ENCODE measurements at places on chromosomes 6 and 20.

GRCh38 chr20:57450931-57451330, 59.7 kb downstream of the RBM38 start:
- DNase-seq, result no peak

GRCh38 chr6:138415125-138415524, 11.1 kb downstream of the HEBP2 start:
- DNase-seq, result no peak

DNA sequence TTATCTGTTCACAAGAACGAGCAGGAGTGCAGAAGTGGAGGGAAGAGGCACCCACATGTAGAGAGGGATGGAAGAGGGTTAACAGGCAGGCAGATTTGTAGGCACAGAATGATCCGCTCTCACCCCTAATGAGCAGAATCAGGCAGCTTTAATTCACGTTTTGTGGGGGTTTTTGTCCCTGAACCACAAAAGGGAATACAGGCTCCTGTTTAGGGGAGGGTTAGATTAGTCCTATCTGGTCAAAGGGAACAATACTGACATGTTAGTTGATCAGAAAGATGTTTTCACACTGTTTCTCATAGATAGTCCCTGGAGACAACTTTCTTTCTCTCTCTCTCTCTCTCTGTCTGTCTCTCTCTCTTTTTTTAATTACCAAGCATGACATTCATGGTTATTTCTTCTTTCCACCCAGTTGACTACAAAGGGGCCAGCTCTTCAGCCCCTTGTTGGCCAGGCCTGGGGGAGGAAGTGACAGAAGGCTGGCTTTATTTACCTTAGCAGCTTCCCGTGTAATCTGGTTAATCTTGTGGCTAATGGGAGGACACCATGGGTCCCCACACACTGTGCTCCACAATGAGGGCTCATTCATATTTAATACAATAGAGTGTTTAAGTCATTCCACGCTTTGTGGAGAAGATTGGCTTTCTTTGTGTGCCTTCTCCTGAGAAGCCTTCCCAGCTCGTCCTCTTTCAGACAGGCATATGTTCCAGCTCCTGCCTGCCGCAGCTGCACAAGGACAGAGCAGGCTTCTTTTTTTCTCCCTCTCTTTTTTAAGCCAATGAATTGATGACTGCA, 958.8 kb downstream of the TFAP2A start:
- peak; percentile 13 for DNase-seq

- no peak for DNase-seq
Measured at GRCh38 chr20:4710106-4710475, 11.6 kb upstream of the PRND start.

DNA sequence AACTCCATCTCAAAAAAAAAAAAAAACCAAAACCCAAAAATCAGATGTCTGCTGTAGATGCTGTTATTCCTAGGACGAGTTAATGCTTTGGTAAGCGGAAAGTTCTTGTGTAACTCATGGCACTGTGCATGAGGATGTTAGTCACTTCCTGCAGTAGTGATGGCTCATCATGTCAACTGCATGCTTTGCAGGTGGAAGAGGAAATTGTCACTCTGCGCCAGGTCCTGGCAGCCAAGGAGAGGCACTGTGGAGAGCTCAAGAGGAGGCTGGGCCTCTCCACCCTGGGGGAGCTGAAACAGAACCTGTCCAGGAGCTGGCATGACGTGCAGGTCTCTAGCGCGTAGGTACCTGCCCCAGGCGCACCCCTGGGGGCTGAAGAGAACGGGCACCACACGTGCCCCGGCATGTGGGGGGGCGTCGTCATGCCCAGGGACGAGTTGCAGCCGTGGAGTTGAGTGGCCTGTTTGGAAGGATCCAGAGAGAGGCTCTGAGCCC, 8.5 kb downstream of the TPD52L2 start:
- no peak for DNase-seq

DNA sequence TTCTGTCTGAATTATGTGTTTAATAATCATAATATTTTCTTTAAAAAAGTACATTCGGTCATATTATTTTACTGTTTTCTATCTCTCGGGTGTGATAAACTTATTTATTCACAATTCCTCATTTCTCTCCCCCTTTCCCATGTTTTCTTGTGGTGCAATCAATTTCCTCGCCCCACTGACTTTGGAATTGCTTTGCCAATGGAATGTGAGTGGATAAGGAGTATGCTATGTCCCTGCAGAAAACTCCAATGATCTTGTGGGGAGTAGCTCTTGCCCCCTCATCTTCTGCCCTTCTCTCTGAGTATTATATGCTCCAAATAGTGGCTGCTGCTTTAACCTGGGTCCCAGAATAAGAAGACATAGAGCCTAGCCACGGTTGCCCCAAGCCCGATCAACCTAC, 64.1 kb downstream of the HMGN3 start:
- no peak for DNase-seq

DNA sequence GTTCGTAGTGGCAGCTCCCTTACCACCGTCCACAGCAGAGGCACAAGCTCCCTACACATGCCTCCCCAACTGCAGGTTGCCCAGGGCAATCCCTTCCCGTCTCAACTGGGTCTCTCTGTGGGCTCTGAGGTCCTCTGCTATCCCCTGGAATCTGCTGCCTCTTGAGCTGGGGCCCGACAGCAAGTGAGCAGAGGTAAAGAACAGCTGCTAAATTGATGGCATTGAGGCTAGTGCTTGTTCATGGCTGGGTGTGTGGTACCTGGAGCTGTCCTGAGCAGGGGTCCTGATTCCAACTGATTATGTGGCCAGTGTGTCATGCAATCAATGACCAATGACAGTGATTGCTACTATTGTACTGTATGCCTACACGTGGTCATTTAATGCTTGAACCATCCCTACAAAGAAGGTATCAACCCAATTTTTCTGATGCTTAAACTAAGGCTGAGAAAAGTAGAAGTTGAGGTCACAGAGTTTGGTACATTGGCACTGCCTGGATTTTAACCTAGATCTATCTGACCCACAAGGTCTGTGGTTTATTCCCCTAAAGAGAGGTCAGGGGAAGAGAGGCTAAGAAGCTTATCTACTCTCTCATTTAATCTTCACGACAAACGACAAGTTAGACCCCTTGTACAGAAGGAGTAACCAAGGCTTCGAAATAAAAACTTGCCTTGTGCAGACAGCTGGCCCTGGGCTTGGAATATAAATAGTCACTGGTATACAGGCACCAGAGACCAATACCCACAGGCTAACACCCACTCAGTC, 41.1 kb downstream of the HNF4A start:
- DNase-seq, result no peak

- no peak for DNase-seq
Measured at GRCh38 chr20:39850246-39850645, 838.8 kb downstream of the MAFB start.

- DNase-seq, result no peak
Measured at GRCh38 chr6:100426744-100427338, 37.9 kb downstream of the SIM1 start.

- no peak for DNase-seq
Measured at GRCh38 chr6:33077908-33078307, 2.1 kb downstream of the HLA-DPB1 start.

GRCh38 chr20:6008254-6008653, 45.6 kb downstream of the LRRN4 start:
- no peak for DNase-seq

GRCh38 chr6:154411076-154411475, 54.5 kb upstream of the IPCEF1 start:
- DNase-seq, result no peak

DNA sequence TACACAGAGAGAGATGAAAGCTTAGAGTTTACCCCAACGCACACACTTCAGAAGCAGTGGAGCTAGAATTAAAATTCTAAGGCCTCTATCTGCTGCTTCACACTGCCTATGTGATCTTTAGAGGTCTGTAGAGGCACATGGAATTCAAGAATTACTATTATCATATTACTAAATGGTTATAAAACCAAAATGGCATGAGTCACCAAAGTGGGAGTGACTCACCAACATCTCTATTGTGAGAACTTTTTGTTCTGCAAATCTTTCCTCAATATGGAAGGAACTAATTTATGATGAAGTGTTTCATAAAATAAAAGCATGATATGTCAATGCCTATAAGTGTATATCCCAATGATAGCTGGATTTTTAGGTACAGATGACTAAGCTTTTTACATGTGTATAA, 28.5 kb upstream of the TMEM244 start:
- no peak for DNase-seq

DNA sequence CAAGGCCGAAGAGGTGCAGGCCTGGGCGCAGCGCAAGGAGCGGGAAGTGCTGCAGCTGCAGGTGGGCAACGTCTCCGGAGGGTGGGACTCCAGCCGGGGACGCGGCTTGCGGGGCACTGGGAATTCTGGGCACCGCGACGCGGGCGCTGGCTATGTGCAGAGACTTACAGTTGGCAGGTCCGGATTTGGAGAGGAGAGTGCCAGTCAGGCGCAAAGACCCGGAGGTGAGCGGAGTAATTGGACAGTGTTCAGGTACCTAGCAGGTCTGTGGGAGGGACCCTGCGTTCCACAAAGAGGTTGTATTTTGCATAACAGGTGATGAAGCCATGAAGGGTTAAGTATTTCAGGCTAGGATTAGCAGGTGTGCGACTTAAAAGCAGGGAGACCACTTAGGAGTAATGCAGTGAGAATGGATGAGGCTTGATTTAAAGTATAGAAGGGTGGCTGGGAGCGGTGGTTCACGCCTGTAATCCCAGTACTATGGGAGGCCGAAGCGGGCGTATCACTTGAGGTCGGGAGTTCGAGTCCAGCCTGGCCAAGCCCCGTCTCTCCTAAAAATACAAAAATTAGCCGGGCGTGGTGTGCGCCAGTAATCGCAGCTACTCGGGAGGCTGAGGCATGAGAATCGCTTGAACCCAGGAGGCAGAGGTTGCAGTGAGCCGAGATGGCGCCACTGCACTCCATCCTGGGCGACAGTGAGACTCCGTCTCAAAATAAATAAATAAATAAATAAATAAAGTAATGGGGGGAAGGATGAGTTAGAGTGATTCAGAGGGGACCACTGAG, 1.0 kb downstream of the MRPS26 start:
- peak; percentile 37 for DNase-seq

DNA sequence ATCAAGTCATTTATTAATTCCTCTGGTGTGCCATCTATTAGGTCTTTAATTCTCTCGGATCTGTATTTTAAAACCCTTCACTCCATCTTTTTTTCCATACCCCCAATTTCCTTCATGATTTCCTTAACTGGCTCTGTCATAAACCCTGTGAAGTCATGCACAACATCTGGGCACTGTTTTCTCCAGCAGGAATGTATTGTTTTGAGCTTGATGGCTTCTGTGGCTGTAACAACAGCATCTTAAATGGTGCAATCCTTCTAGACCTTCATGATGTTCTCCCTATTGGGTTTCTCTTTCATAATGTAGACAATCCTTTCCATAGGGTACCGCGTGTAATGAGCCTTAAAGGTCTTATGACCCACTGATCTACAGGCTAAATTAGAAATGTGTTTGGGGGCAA, 29.0 kb downstream of the CDK19 start:
- no peak for DNase-seq

GRCh38 chr20:59578436-59579403, 25.6 kb upstream of the PHACTR3 start:
- DNase-seq, result no peak

- DNase-seq, result no peak
Measured at GRCh38 chr6:42177514-42178364, 4.6 kb downstream of the GUCA1A start.

Measured in NCI-H2227 treated with DMSO at 0.1 percent for 48 hours (cell line).